ENCODE measurements at places on chromosomes 1 and 21. TPM values are rescaled to one million over a fixed set of nuclear protein-coding genes. Genes with fewer than 3 reads are reported as not detected.

The CD1D gene
- total RNA-seq: 3.0 TPM

The S1PR1 gene
- total RNA-seq: 7.9 TPM

The CFHR1 gene
- total RNA-seq: 0.18 TPM

The CRYAA gene
- not detected for total RNA-seq

The NECTIN4 gene
- total RNA-seq: 1.8 TPM

The SDC3 gene
- total RNA-seq: 55.7 TPM

The ATAD3B gene
- 13.7 TPM for total RNA-seq

The FCAMR gene
- not detected for total RNA-seq

The PIGV gene
- 21.7 TPM for total RNA-seq

The GNG4 gene
- 0.83 TPM for total RNA-seq

The GJC2 gene
- 2.1 TPM for total RNA-seq

The CCDC27 gene
- total RNA-seq: not detected

The CIART gene
- 4.8 TPM for total RNA-seq

The ANGPTL1 gene
- 4.8 TPM for total RNA-seq

The COL11A1 gene
- total RNA-seq: 346 TPM
